Muscle of leg (tissue), 16 donors: ENCODE measurements at places on chromosomes 2 and 18. TPM values are rescaled to one million over a fixed set of nuclear protein-coding genes. Genes with fewer than 3 reads are reported as not detected.

The CHRNA1 gene
- 144 TPM for polyA plus RNA-seq

The ALS2 gene
- polyA plus RNA-seq = 11.2 TPM

- DNase-seq = no peak
Observed at GRCh38 chr2:226885769-226886435, 50.0 kb downstream of the RHBDD1 start.

GRCh38 chr18:48446582-48447225 is 37.5 kb upstream of the ZBTB7C start:
- peak; percentile 88 for DNase-seq

DNA sequence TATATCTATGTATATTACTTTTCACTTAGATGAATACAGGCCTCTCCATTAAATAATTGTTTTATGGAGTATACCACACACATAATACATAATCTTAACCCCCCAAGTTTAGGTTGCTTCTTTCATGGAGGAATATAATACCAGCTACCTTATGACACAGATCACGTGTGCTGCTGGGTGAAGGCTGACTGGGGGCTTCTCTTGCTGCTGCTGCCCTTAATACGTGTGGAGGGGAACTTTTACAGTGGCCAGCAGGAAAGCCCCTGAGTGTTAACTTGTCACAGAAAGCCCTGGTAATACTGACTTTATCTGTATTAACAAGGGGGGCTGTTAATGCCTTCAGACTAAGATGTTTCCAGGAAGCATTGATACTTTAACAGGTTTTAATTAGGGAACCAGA is 63.1 kb downstream of the LAMA3 start:
- no peak for DNase-seq

DNA sequence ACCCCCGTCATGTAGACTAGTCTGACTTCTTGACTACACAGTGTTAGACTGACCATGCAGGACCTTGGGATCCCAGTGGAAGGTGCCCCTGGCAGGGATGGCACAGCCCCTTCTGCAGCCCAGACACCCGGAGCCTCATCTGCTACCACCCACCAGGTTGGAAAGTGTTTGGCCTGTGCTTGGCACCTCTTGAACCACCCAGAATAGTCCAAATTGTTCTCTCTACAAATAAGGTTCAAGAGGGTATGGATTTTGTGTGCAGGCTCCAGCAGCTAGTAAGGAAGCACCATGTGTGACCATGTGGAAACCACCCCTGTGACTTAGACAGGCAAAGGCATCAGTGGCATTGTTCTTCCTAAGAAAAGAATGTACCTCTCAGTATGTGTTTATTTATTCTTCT is 18.4 kb downstream of the L3MBTL4 start:
- DNase-seq = no peak

DNA sequence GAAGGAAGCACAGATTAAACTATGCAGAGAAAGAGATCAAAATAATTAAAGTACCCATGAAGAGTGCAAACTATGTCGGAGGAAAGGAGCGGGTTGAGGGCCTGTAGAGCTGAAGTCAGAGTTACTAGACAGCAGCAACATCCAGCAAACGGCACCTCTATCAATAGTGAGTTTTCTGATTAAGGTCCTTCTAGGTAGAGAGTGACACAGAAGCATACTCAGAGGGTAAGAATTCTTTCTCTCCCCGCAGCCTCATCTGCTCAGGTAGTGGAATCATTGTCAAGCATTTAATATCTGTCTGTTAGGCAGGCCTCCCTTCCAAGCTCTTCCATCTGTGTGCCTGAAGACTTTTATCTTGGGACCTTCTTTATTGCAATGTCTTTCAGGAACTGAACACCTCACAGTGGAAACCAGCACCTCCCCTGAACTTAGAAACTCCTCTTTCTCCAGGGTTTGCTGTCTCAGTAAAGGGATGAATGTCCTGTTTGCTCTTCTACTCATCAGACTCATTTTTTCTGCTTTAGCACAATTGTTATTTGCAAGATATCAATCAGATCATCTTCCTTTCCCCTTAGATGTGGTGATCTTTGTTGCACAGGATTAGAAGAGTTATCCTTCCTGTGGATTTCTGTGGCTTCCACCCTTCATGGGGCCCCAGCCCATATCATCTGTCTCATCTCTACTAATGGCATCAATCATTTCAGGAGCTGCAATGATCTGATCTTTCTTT is 28.8 kb downstream of the SP140 start:
- DNase-seq = no peak

DNA sequence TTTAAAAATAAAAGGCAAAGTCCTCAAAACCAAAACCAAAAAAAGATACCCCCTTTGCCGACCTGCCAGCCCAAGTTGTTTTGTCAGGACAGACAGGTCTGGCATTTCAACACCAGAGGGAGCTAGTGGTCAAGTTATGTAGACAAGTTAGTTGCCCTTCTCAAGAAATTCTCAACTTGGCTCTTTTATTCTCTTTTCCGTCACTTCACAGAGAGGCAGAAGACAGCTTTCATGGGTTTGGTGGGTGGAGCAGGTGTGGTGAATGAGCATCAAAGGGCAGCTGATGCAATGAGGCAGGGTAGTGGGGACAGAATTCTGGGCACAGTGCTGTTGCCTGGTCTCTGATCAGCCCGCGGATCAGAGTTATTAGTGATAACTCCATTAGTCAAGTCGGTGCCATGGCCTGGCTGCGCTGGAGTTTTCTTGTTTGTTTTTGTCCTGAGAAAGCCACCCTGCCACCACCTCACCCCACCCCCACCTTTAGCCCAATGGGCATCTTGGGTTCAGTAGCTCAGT is 303.7 kb upstream of the EPAS1 start:
- peak; percentile 72 for DNase-seq

DNA sequence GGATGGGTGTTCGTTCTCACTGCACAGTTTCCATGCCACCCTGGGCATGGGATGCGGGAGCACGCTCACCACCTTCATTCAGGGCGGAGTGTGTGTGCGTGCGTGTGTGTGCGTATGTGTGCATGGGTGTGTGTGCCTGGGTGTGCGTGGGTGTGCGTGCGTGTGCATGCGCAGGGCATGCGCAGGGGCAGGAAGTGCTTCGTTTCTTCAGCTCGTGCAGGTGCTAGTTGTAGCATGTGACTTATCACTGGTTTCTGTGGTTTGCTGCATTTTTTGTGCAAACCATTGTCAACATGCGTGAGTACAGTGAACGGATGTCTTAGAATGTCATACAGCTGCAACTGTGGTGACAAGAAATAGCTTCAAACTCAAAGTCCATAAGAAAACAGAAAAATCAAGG is 179.5 kb downstream of the PTGR3 start:
- no peak for DNase-seq

DNA sequence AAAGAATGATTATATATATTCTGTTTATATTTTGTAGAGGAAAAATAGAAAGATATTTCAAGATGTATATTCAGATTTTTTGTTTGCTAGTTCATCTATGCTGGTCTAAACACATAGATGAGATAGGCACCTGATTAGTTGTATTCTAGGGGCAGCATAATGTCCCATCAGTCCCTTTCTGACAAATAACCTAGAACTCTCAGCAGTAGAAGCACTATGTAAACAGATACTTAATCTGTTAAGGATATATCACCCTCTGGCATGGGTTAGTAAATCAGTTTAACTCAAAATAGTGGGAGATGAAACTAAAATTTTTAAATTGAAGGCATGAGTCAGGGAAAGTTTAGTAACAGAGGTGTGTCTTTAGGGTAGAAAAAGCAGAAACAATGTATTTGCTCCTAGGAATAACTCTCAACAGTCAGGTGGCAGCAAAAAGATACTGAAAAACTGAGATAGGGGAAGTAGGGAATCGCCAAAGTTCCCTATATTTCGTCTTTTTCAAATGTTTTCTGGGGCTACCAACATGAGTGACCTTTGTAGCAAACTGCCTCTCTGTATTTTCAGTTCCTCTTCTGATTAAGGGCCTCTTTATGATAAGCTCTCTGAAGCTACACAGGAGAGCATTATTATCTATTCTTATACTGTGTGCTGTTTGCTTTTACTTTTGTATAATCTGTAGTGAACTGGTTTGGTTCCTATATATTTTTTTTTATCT is 5.7 kb downstream of the PPP1R1C start:
- peak; percentile 48 for DNase-seq

GRCh38 chr18:45166836-45167551 is 448.3 kb upstream of the SLC14A2 start:
- no peak for DNase-seq
